Fibroblast of skin of left biceps (primary cell): ENCODE measurements at places on chromosomes 6 and 20.

DNA sequence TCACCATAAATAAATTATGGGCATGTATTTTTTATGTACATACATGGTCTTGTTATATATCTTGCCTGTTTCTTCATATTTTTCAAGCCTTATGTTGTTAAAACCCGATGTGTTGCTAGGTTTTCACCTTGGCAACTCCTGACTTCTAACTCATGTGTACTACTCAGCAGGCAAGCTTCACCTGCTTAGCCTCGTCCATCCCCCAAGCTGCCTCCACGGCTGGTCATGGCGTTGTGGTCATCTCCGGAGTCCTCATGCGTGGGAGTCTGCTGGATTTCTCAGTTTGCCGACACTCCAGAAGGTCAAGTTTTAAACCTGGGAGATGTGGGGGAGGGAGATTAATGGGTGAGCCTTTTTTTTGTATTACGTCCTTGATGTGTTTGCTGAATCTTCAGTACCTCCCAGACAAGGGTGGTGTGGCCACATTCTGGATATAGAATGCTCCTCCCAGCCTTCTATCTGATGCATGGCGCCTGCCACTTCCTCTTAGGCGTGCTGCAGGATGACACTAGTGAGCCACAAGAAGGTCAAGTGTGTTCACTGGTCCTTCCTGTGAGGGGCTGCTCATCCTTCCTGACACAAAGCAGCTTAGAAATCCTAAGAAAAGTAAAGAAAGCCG is 26.6 kb upstream of the EDN3 start:
- DNase-seq = no peak

DNA sequence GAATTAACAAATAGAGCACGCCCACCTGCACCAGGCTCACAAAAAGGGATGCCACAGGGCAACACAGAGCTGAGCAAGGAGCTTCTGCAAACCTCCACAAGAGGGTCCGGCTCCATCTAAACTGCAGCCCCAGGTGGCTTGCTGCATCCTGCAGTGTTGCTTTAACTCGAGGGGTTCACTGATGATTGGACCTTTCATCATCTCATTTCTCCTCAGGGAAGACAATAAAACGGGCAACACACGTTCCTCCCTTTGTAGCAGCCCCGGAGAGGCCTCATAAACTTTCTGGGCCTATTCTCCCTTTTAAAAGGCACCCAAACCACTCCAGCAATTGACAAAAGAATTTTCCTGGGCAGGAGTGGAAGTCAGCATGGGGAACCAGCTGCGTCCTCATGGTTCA is 161.5 kb upstream of the CDH4 start:
- DNase-seq = no peak

DNA sequence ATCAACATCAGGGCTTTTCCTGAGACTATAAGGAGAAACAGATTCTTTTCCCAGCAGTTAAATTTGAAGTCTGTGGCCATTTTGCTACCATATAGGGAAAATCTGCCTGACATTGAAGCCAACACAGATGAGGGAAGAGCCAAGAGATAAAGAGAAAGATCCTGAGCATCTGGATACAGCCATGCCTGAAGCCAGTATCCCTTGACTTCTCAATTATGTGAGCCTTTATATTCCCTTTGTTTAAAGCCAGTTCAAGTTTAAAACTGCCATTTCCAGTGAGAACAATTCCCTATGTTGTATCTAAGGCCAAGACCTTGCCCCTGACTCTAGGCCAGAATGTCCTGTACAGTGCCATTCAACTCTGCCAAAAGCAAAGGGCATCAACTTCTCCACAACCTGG is 3.8 kb upstream of the NRSN2 start:
- no peak for DNase-seq

GRCh38 chr6:30647242-30648116 is 546 bp downstream of the C6orf136 start:
- no peak for DNase-seq

DNA sequence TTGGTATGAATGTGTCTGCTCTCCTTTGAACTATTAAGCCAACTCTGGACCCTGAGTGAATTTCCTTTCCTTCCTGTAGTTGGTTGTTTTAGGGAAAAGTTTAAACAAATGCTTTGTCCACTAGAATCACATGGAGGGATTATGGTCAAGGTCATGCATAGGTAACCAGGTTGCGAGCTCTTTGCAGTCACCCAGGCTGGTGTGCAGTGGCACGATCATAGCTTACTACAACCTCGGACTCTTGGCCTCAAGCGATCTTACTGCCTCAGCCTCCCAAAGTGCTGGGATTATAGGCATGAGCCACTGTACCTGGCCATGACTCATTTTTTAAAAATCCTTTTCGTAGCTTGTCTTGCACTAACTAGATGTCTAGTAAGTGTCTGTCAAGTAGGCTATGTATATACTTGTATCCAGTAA is 88.0 kb upstream of the SOX4 start:
- DNase-seq = no peak

DNA sequence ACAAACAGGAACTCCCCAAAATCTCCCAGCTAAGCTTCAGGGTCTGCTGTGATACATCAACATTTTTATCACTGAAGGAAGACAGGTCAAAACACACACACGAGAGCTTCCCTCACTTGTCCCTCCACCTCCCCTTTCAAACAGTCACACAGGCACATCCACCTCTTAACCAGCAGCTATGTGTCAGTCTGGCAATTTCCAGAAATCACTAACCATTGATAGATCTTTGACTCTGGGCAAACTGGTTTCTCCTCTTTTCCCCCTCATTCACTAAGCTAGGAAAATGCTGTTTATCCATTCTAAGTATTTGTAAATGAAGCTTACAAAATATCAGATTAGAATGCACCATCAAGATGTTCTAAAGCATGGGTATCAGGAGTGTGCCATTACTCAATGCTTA is 87.8 kb downstream of the DCDC2 start:
- no peak for DNase-seq

DNA sequence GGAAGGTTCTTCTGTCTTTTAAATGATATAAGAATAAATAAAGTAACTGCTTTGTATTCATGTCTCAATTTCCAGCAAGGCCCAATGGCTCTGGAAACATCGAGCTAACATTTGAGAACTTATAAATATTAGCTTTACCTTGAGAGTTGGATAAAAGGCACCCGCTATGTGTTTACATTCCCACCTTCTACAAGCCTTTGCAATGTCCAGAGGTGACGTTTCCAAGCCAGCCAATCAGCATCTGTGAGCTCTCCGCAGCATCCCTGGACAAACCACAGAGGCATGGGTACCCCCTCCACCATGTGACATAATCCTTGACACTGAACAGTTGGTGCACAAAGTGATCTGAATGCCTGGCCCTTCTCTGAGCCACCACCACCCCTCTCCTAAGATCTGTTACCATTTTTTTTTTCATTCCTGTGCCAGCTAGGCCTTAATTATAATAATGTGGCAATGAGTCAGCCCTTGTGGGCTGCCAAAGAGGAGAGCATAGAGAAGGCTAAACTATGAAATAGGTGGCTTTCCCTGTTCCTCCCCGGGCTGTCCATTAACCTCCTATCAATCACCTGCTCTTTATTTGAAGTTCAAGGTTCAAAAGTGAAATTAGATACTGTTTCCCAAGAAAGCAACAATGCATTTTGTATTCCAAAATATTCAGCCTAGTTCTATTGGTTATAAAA is 4.1 kb downstream of the CBLN4 start:
- no peak for DNase-seq

DNA sequence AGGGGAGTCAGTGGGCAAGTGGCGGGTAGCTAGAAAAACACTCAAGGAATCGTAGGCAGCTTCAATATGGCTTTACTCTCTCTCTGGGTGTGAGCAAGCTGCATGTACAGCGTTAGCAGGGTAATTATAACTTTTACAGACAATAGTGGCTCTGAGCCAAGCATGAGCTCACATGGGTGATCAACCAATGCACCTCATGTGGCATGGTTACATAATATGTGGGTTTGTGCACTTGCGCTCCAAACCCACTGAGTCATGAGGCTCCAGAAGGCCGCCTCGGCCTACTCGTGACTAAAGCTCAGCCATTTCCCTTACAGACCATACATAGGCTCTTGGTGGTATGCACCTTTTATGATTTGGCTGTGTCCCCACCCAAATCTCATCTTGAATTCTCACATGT is 78.4 kb upstream of the FBXL4 start:
- DNase-seq = no peak

DNA sequence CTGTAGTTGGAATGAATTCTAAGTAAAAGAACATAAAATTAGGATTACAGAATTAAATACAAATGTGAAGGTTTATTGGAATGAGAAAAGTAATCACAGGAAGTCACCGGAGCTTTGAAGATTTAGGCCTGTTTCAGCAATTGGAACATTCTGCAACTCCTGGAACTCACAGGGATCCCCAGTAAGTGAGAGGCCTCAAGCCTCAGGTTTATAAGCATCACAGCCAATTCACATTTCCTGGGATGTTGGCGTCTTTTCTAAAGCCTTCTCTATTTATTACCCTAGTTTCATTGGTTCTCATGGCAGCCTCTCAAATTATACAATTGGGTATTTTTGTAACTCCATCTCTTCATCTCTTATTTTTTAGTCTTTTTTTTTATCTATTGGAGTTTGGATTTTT is 90.4 kb upstream of the HIVEP1 start:
- no peak for DNase-seq

- no peak for DNase-seq
Observed at GRCh38 chr6:56649053-56649769, 6.5 kb upstream of the DST start.

DNA sequence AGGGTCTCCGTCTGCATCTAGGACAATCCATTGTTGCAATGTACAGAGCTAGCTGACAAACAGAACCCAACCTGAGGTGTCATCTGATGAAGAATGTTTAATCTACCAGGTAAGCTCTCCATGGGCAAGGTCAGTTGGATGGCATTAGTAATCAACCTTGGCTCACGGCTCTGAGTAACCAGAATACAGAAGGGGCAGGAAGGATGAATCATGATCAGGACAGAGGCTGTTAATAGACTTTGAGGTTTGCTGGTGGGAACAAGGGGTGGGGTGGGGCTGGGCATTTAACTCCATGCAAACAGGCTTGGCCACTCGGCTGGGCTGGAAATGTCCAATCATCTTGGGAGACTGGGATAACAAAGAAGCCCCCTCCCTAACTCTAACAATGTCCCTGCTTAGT is 77.1 kb upstream of the MRPS10 start:
- DNase-seq = no peak

GRCh38 chr6:14763139-14763538 is 482.7 kb upstream of the JARID2 start:
- DNase-seq = no peak

- no peak for DNase-seq
Observed at GRCh38 chr6:119470893-119471542, 121.5 kb upstream of the MAN1A1 start.

- no peak for DNase-seq
Observed at GRCh38 chr20:23366384-23366783, 4.4 kb downstream of the GZF1 start.

DNA sequence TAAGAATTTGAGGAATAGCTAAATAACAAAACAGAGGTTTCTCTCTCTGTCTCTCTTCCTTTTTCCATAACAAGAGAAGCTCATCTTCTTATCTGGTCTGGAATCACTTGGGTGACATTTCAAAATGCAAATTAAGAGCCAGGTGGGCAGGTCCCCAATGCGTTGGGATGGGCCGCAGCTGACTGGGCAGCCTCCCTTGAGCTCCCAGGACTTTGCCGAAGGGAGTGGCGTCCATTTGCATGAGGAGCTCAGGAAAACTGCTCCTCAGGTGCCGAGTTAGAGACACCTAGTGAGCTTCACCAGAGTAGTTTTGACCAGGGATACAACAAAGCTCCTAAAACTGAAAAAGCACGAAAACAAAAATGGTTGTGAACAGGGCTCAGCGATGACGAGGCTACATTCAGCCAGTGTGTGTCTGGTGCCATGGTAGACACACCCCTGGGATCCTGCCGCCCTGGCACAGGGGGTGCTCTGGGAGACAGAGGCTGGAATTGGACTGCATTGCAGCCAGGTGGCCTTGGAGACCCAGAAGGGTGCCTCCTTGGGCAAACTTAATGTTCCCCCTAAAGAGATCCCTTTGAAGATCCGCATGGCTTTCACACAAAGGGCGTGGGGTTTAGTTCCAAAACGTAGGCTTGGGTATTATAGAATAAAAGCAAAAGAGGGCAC is 13.5 kb upstream of the SERPINB6 start:
- DNase-seq = no peak

GRCh38 chr6:142474531-142475289 is 172.9 kb downstream of the ADGRG6 start:
- DNase-seq = no peak

DNA sequence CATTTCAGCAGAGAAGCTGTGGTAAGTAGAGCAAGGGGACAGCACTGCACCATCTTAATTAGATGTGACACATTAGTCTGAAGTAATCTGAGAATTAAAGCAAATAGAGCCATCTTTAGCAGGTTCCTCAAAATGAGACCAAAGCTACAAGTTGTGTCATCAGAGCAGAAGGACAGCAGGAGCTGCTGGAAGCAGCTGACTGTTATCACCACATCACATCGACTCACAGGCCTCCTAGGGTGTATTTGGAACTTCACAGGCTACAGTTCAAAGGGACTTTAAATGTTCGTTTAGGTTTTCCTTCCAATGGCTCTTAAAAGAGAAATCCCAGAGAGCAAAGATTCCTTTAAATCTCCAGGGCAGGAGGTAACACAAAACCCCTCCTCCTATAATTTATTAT is 69.5 kb downstream of the LCA5 start:
- no peak for DNase-seq

DNA sequence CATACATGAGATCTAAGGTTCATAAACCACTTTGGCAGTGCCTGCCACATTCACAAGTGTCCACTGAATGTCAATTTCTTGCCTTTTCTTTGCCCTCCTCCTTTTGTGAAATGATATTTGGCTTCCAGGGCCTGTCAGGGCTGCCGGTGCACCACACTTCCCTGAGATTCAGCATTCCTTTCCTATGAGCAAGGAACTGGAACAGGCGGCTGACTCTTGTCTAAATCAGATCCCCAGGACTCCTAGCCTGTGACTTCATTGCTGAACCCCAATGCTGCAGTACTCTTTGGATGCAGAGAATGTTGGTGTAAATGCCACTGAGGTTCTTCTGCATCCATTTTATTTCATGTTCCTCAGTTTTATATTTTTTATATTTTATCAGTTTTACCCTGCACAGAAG is 172.2 kb downstream of the ARID1B start:
- no peak for DNase-seq

GRCh38 chr6:44494011-44494501 is 106.5 kb downstream of the CDC5L start:
- DNase-seq = peak; percentile 46

DNA sequence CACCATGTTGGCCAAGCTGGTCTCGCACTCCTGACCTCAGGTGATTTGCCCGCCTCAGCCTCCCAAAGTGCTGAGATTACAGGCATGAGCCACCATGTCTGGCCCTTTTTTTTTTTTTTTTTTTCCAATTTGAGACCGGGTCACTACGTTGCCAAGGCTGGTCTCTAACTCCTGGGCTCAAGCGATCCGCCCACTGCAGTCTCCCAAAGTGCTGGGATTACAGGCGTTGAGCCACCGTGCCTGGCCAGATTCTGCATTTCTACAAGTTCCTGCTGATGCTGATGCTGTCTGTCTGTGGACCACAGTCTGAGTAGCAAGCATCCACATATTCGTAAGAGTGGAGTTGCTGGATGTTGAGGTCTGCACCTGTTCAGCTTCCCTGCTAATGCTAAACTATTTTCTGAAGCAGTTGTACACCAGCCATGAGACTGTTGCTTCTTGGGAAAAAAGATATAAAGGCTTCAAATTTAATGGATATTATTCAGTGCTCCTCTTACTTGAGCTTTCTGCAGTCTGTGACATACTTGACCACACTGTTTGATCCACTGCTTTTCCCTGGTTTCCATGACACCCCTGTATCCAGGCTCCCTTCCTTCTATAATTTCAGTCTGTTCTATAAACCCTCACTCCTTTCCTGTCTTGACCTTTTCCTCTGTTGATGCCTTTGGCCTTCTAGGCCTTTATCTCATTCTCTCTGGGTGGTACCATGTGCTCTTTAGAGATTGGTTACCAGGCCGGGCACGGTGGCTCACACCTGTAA is 10.1 kb upstream of the ZBTB12 start:
- no peak for DNase-seq
